ENCODE measurements at places on chromosomes 5 and 9. TPM values are rescaled to one million over a fixed set of nuclear protein-coding genes. Genes with fewer than 3 reads are reported as not detected.

Gene DIPK1B
- total RNA-seq: not detected

Gene GGTA1
- total RNA-seq: 0.13 TPM

DNA sequence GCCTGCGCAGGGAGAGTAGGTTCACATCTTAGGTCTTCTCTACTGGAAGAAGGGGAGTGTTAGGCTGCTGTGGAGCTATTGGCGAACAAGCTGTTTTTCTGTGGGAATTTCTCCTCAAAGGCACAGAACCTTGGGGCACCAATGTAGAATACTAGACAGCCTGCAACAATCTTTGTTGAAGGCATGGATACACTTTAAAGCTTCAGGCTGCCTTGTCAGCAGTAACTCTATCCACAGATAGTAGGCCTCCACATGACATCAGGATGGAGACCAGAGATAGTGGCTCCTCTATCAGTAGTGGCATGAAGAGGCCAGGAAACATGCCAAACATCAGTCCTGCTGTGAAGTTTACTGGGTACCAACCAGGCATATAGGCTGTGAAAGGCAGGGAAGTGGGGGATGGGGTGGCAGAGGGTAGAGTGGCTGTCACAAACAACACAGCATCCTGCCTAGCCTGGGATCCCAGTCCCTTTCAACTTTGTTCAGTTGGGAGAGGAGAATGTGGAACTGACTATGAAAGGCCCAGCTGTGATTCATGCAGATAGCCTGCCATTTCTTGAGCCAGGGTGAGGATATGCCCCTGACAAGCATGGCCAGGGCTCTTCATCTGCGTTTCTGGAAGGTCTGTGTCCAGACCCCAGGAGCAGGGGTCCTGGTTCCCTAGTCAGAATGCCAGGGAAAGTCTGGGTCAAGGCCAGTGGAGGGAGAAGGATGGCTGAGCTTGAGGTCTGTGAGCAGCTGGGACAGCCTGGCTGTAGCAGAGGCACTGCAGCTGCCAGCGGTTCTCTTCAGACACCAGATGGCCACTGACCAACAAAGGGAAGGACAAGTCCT, 1.0 kb upstream of the HK3 start:
- DNase-seq: no peak

DNA sequence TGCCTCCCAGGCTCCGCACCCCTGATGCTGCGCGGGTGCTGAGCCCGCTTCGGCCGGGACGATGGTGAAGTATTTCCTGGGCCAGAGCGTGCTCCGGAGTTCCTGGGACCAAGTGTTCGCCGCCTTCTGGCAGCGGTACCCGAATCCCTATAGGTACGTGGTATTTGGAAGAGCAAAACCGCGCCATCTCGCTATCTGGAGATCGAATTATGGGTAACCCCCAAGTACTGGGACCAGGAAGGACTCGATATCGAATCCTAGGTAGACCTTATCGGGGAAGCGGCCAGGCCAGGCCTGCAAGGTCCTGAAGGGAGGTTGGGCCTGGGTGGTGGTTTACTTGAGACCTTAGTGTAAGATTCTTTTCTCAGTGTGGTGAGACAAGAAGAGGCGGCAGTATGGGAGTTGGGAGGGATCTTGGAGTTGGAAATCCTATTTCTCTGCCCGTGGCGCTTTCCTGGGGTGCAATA, 359 bp downstream of the PRELID1 start:
- no peak for DNase-seq

DNA sequence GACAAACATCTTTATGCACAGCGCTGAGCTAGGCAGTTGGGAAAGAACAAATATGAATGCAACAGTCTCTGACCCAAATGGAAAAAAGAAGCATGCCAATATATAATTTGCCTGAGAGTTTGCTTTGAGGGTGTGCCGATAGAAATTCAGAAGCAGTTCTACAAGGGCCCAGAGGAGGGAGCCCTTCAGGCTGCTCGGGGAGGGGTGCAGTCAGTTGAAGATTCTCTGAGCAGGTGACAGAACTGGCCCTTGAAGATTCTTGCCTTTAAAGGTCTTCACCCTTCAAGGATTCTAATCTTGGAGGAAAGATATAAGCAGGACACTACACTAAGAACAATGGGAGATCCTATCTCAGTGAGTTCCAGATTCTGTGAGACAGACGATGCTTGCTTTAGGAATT, 3.7 kb upstream of the PAPPA start:
- no peak for DNase-seq

DNA sequence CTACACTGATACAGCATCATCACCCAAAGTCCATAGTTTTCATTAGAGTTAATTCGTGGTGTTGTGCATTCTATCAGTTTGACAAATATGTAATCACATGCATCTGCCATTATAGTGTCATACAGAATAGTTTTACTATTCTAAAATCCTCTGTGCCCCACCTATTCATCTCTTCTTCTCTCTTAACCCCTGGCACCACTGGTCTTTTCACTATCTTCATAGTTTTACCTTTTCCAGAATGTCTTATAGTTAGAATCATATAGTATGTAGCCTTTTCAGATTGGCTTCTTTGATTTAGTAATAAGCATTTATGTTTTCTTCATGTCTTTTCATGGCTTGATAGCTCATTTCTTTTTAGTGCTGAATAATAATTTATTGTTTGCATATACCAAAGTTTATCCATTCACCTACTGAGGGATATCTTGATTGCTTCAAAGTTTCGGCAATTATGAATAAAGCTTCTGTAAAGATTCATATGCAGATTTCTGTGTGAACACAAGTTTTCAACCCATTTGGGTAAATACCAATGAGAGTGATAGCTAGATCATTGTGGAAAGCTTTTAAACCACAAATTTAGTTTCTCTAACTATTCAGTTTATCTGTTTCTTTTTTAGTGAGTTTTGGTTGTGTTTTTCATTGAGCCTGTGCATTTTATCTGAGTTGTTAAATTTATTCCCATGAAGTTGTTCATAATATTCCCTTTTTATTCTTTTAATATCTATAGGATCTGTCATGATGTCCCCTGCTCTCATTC, 84.9 kb downstream of the RALGPS1 start:
- DNase-seq: no peak

- DNase-seq: peak; percentile 85
Measured at GRCh38 chr9:38368731-38369130, 23.8 kb upstream of the ALDH1B1 start.

DNA sequence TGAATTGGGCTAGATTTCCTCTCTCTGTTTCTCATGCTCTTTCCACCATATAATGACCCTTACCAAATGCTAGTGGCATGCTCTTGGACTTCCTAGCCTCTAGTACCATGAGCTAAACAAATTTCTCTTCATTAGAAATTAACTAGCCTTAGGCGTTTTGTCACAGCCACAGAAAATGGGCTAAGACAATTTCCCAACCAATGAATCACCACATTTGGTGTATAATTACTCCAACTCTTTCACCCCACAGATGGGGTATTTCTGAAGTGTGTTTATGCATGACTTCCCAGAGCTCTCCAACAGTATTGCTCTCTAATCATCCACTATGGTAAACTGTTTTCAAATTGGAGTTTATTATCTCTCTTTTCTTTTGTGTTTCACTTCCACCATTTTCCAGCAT, 1041.1 kb upstream of the COX7C start:
- DNase-seq: peak; percentile 8

GRCh38 chr5:132473668-132474067, 16.9 kb downstream of the IRF1 start:
- DNase-seq: no peak
